ENCODE measurements at places on chromosomes 16 and 17. TPM values are rescaled to one million over a fixed set of nuclear protein-coding genes. Genes with fewer than 3 reads are reported as not detected.

The GFAP gene
- not detected for total RNA-seq

The CASKIN1 gene
- total RNA-seq = under 0.01 TPM

- no peak for DNase-seq
Observed at GRCh38 chr17:10051112-10051511, 146.0 kb upstream of the RCVRN start.

DNA sequence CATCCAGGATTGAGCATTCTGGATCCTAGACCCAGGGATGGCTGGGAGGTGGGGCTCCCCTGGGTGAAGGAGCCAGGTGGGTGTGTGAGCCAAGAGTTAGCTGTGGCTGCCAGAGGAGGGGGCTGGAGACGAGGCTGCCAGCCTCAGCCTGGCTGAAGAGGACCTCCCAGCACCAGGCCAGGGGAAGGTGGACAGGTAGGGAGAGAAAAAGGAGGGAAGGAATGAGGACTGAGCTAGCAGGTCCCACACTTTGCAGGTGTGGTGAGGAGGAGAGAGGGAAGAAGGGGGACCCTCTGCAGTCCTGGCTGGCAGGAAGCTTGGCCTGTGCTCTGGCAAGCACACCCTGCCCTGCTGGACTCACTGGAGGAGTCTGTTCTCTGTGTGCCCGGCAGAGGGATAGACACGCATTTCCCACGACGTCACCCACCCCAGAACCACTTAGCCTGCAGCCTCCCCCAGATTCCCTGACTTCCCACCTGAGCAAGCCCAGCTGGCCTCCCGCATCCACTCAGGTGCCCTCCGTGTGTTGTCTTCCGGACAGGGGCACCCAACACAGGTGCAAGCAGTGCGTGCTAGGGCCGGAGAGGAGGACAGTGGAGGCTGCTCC lies 42.0 kb downstream of the SOCS3 start:
- no peak for DNase-seq

- peak; percentile 38 for DNase-seq
Observed at GRCh38 chr17:77453613-77454241, 313.0 kb downstream of the SEC14L1 start.

DNA sequence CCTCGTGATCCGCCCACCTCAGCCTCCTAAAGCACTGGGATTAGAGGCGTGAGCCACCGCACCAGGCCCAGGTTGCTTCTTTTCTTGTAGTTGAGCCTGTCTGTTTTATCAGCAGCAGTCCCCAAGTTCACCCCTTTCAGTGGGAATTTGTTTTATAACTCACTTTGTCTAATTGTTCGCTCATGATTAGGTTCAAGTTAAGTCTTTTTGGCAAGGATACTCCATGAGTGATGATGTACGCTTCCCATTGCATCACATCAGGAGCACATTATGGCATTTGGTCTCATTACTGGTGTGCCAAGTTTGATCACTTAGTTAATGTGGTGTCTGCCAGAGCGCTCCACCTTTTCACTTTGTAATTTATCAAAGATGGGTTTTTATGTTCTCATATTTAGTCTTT lies 14.4 kb upstream of the GJD3 start:
- no peak for DNase-seq

GRCh38 chr17:63356337-63356757 lies 89.8 kb downstream of the CYB561 start:
- peak; percentile 22 for DNase-seq

- DNase-seq = no peak
Observed at GRCh38 chr17:13194887-13195286, 177.1 kb upstream of the ELAC2 start.

- DNase-seq = peak; percentile 45
Observed at GRCh38 chr17:10646392-10646990, 10.6 kb downstream of the MYH3 start.

The FNDC8 gene
- total RNA-seq = not detected

The MFSD6L gene
- not detected for total RNA-seq

DNA sequence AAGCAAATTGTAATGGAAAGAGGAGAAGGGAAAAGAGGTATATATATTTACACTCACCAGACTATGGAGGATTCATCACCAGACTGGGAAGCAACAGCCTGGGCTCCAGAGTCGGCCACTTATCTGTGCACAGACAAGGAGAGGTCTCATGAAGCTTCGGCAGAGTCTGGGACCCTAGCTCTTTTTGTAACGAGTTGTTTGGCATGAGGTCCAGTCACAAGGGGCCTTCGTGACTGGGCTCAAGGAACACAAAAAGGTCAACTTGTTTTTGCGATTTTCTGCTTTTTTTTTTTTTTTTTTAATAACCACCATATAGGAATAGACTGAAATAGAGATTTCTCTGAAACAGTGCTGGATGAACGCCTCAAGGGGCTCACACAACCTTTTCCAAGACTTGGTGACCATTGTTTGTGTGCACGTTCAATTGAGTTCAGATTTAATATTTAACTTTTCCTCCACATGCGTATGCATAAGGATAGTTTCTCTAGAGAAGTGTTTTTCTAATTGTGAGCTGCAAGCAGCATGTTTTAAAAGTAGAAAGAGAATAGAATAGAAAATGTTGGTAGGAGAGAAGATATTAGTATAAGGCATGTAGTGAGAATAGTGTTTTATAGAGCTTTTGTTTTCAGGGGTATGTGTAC lies 25.8 kb downstream of the BPTF start:
- DNase-seq = no peak

DNA sequence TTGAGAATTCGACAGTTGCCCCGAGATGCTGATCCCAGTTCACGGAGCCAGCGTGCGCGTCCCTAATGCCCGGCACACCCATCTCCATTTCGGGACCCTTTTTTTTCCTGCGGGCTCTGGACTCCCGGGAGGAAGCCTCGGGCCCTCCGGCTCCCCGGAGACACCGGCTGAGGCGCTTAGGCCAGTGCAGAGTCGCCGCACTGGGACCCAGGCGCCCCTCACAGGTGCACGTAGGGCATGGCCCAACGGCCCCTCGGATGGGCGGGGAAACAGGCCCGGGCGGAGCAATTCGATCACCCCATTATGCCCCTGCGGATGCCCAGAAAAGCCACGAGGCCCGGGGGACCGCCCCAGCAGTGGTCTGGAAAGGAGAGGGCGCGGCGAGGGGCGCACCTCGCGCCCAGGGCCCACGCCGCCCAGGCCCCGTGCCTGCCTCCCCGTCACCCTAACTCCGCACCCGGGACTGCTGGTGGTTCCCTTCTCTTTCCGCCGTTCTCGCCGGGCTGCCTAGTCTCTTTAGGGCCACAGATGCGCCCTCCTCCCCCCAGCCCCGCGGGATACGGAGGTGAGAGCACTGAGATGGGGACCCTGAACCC lies 18.5 kb upstream of the ZFHX3 start:
- DNase-seq = no peak

The TMC8 gene
- not detected for total RNA-seq

GRCh38 chr17:4178651-4179050 lies 35.7 kb downstream of the CYB5D2 start:
- DNase-seq = no peak

The HGS gene
- 77.7 TPM for total RNA-seq

DNA sequence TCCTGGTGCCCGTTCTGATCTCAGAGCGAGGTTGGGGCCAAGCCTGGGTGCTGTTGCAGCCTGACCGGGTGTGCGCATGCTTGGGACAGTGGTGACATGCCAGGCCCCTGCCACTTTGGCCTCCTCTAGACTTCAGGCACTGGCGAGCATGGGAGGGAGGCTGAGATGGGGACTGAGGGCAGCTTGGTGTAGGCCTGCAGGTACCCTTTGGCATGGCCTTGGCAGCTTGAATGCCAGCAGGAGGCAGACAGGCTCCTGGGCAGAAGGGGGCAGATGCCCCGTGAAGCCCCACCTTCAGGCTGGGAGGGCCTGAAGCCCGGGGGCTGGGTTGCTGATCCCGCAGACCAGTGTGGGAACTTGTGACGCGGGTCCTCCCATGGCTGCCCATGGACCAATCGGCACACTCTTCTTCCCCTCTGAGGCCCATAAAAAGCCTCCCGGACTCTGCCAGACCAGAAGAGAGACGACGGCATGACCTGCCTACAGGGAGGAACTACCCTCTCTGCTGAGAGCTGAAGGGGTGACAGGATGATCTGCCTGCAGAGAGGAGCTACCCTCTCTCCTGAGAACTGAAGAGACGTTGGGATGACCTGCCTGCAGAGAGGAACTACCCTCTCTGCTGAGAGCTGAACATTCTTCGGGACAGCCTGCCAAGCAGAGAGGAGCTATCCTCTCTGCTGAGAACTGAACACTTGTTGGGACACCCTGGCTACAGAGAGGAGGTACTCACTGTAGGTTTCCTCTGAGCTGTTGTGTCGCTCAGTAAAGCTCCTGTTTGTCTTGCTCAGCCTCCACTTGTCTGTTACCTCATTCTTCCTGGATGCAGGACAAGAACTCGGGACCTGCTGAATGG lies 17.5 kb downstream of the RHOT1 start:
- no peak for DNase-seq

- no peak for DNase-seq
Observed at GRCh38 chr16:21997697-21998480, 3.0 kb downstream of the PDZD9 start.

- DNase-seq = no peak
Observed at GRCh38 chr17:50267074-50267841, 7.0 kb upstream of the TMEM92 start.

DNA sequence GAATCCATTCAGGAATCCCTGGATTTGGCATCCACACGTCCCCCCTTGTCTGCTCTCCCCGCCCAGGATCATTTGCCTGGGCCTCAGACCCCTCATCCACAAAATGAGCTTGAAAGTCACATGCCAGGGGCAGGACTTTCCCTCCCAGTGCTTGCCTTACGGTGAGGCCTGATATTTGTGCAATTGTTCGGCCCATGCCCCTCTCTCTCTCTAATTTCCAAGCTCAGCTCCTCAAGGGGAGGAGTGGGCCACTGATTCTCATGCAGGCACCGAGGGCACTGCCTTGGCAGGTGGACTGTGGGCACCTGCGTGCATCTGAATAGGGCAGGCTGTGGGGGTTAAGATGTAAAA lies 267.2 kb upstream of the FOXF1 start:
- no peak for DNase-seq

DNA sequence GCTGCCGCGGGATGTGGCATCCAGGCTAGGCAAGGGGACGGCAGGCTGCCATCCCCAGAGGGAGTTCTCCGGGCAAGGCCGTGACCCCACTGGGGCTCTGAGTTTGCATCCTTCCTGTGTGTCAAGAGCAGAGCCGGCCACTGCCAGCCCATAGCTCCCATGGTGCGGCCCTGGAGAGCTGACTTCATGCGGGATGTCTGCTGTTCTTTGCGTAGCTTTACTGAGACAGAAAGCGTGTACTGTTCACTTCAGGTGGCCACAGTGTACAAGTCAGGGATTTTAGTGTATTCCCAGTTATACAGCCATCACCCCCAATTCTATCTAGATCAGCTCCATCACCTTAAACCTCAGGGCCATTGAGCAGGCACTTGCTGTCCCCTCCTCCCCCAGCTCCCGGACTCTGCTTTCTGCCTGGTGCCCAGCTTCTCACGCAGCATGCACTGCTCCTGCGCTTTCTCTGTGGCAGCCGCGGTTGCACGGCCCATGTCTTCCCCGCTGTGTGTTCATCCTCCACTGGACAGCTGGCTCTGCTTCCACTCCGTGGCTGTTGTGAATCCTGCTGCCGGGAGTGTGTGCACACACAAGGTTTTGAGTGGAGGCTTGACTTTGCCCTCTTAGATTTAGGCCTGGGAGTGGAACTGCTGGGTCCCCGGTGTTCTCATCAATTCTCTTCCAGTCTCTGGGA lies 71.2 kb downstream of the KLHDC4 start:
- no peak for DNase-seq

GRCh38 chr16:66133643-66134338 lies 232.7 kb upstream of the CDH5 start:
- no peak for DNase-seq

- no peak for DNase-seq
Observed at GRCh38 chr17:50304781-50305404, 30.6 kb downstream of the TMEM92 start.

The UTS2R gene
- total RNA-seq = not detected

DNA sequence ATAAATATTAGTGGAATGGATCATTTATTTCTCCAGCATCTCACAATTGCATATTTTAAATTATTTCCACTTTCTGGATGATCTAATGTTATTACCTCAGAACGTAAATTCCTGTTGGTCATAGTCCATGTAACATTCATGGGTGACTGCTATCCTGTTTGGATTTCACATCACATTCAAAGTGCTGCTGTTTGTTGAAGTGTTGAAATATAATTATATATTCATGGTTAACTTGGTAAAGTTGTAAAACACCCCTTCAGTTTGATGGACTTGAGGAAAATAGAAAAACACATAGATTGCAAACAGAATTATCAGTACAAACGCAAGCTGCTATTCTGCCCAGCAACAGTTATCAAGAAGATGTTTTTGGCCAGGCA lies 59.6 kb downstream of the TANGO6 start:
- no peak for DNase-seq

The CFAP97D1 gene
- not detected for total RNA-seq

The C16orf74 gene
- 157 TPM for total RNA-seq

DNA sequence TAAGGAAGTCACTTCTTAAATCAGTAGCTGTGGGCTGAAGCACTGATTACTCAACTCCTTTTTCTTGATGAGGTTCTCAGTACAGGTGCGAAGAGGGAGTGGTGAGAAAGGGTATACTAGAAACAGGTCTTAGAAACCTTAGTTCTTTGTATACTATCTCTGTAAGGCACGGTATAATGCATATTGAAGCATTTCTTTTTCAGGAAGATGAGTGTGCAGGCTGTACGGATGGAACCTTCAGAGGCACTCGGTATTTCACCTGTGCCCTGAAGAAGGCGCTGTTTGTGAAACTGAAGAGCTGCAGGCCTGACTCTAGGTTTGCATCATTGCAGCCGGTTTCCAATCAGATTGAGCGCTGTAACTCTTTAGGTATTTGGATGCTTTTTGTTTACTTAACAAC lies 39.2 kb downstream of the CYLD start:
- no peak for DNase-seq

DNA sequence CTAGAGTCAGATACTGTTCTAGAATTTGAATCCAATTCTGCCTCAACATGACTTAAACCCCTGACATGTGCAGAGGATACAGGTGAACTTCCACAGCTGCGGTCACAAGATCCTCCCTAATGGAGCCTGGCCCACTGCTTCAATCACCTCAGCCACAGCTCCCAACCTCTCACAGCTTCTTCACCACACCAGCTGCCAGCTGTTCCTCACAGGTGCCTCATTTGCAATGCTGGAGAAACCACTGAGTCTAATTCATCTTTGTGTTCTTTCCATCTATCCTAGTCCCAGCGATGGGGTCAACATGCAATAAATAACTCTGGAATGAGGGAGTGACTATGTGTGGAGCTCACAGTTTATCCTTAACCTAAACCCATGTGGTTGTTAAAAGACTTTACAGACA lies 72.0 kb upstream of the MAF start:
- no peak for DNase-seq

The ALOX15 gene
- total RNA-seq = under 0.01 TPM

- peak; percentile 57 for DNase-seq
Observed at GRCh38 chr17:43467981-43468581, 15.7 kb upstream of the DHX8 start.

The STH gene
- total RNA-seq = not detected

GRCh38 chr17:64571746-64572145 lies 65.0 kb downstream of the CEP95 start:
- no peak for DNase-seq

The SYCE1L gene
- 0.38 TPM for total RNA-seq

The LRRC37A2 gene
- total RNA-seq = 3.7 TPM

The HERPUD1 gene
- total RNA-seq = 93.8 TPM
